Activated CD8-positive, alpha-beta memory T cell treated with anti-CD3 and anti-CD28 coated beads, Interleukin-2, amount 10 ng/mL, durations not matched to agents 7 days and 5 days (primary cell): ENCODE measurements at places on chromosomes 4 and X. TPM values are rescaled to one million over a fixed set of nuclear protein-coding genes. Genes with fewer than 3 reads are reported as not detected.

The ZNF157 gene
- total RNA-seq: 0.23 TPM

DNA sequence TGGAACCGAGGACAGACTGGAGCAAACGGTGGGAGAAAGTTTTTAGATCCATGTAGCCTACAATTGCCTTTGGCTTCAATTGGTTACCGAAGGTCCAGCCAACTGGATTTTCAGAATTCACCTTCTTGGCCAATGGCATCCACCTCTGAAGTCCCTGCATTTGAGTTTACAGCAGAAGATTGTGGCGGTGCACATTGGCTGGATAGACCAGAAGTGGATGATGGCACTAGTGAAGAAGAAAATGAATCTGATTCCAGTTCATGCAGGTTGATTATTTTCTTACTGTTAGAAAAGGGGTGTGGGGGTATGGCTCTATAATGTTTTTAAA is 702 bp downstream of the KLHL5 start:
- H3K27me3 ChIP-seq: no peaks in the 10 kb centered on the region
- H3K4me1 ChIP-seq: peaks cover 2% of the 10 kb centered on the region
- peaks cover 4% of the 10 kb centered on the region for H3K36me3 ChIP-seq
- no peak for DNase-seq

DNA sequence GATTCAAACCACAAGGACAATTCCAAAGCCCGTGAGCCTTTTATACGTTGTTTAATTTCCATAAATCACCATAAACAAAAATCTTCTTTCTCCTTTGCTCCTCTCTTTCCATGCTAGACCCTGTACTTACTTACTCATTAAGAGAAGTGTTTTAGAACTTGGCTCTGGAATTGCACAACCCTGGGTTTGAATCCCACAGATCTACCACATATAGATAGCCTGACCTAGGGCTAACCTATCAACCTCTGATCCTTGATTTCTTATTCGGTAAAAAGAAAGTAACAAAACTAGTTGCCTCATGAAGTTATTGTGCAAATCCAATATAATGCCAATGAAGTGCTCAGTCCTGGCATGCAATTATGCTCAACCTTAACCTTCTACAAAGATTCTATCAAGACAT is 68.8 kb downstream of the ZAR1 start:
- H3K4me3 ChIP-seq: no peak overlapping the region
- H3K4me1 ChIP-seq: peaks cover 3% of the 10 kb centered on the region
- H3K36me3 ChIP-seq: peaks cover 45% of the 10 kb centered on the region
- DNase-seq: no peak
- H3K27me3 ChIP-seq: no peaks in the 10 kb centered on the region

The CENPVL1 gene
- total RNA-seq: not detected

The TIGD4 gene
- total RNA-seq: 0.40 TPM
